ENCODE measurements at places on chromosomes 13 and 19.

DNA sequence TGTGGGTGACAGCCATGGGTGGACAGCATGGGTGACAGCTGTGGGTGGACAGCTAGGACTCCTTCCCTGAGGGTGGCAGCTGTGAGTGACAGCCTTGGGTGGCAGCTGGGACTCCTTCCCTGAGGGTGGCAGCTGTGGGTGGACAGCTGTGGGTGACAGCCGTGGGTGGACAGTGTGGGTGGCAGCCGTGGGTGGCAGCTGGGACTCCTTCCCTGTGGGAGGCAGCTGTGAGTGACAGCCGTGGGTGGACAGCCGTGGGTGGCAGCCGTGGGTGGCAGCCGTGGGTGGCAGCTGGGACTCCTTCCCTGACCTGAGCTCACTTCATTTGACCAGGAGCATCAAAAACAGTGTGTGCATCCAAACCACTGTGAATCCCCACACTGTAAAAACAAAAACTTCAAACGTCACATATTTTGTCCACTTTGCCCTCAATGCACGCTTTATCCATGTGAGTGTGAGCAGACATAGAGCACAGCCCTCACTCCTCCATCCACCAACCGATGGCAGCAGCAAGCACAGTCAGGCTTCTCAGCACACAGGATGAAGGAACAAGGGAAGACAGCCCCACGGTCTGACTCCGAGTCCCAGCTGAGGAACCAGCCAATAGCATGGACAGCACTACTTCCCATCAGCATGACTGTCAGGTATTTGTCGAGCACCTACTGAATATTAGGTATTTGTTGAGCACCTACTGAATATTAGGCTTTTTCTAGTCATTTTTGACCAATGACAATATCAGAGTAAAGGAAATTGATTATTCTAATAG, 1.6 kb upstream of the CFAP97D2 start:
- no peak for DNase-seq

DNA sequence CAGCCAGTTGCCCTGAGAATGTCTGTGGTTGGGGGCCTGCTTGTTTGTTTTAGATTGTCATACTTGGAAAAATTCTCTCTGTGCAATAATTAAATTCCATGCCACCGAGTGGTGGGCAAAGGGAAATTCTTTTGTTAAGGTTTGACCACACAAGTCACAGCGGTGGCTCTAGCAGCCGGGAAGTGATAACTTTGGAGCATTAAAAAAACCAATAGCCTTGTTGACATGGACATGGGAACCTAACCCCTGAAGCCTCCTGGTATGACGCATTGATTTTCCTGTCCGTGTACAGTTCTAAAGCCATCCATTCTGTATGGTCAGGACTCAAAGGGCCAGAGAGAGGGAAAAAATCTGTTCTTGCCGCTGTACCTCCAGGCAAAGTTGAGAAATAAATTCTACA, 384.9 kb upstream of the ZNF507 start:
- DNase-seq = no peak

GRCh38 chr19:30207357-30207756, 164.8 kb upstream of the ZNF536 start:
- DNase-seq = no peak

- DNase-seq = no peak
Observed at GRCh38 chr13:98896083-98896867, 81.6 kb downstream of the DOCK9 start.

GRCh38 chr13:33110713-33111413, 94.6 kb downstream of the KL start:
- no peak for DNase-seq

DNA sequence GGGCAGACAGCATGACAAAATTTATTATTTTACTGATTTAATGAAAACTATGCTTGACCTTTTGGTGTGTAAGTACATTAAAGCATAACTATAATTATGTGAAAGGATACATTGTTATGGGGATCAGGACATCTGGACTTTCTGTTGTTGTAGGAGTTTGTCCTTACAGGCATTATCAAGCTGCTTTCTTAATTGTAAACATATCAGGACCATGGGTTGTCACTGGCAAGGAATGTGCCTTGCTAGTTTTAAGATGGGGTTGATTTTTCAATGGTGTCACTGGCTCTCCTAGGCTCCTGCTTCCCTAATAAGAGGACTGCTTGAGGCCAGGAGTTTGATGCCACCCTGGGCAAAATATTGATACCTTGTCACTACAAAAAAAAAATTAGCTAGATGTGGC, 32.6 kb downstream of the KBTBD6 start:
- no peak for DNase-seq

DNA sequence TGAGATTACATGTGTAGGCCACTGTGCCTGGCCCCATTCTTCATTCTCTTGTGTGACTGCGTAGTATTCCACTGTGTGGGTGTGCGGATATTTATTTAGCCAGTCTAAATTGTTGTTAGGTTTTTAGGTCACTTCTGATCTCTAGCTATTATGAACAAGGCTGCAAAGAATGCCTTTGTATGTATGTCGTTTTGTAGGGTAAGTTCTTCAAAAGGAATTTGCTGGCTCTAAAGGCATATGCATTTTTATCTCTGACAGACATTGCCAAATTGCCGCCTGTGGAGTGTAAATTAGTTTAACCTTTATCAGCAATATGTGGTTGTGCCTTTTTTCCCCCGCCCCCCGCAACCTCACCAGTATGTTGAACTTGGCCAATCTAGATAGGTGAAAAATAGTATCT, 30.3 kb upstream of the EHD2 start:
- DNase-seq = no peak

- no peak for DNase-seq
Observed at GRCh38 chr19:6891761-6892385, 4.5 kb downstream of the ADGRE1 start.

GRCh38 chr19:14512406-14512961, 5.7 kb downstream of the DNAJB1 start:
- DNase-seq = no peak

GRCh38 chr13:44618326-44618725, 42.2 kb upstream of the TSC22D1 start:
- DNase-seq = no peak

GRCh38 chr13:93233997-93234416, 7.4 kb downstream of the GPC6 start:
- DNase-seq = no peak

GRCh38 chr13:77691871-77692270, 5.6 kb upstream of the SLAIN1 start:
- no peak for DNase-seq

- DNase-seq = no peak
Observed at GRCh38 chr19:55319785-55320184, 5.4 kb downstream of the TMEM150B start.

- DNase-seq = no peak
Observed at GRCh38 chr13:45297456-45298205, 43.4 kb downstream of the TPT1 start.

DNA sequence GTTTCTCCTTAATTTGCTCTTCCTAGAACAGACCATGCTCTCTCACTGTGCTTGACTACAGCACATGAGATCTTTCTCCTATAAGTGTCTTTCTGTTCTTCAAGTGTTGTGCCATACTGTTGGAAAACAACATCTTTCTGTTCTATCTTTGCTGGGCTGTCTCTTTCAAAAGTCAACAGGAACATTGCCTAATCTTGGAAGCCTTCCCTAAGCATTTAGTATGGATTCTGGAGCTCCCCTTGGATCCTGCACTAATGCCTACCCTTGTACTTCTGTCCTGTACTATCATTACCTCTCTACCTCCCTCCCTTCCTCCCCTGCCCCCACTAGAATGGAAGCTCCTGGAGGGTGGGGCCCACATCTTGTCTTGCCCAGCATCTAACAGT, 26.8 kb downstream of the STARD13 start:
- DNase-seq = no peak

- no peak for DNase-seq
Observed at GRCh38 chr13:31349156-31349555, 149.4 kb downstream of the B3GLCT start.

DNA sequence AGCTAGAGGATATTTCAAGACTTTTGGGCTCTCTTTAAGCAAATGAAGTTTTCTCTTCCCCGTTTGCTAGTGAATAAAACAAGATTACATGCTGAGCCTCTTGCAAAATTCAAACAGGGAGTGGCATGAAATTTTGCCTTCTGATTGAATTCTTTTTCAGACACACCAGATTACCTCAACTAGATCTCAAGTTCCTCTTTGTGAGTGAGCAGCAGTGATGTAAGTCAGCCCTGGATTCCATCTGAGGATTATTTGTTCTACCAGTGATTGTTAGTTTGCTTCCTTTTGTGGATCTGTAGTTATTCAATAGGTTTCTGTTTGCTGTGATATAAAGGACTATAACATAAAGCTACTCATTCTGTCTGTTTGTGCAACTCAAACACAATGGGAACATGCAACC, 407.7 kb downstream of the LMO7 start:
- no peak for DNase-seq

GRCh38 chr13:40987606-40988280, 31.4 kb downstream of the ELF1 start:
- DNase-seq = no peak

- peak; percentile 18 for DNase-seq
Observed at GRCh38 chr19:47280183-47280797, 5.6 kb downstream of the INAFM1 start.

GRCh38 chr13:46660416-46660815, 107.4 kb downstream of the LRCH1 start:
- no peak for DNase-seq

GRCh38 chr13:44803390-44803789, 185.9 kb downstream of the NUFIP1 start:
- no peak for DNase-seq

GRCh38 chr19:38089440-38089839, 134.6 kb downstream of the DPF1 start:
- DNase-seq = no peak

- no peak for DNase-seq
Observed at GRCh38 chr13:36217456-36217855, 3.1 kb upstream of the SOHLH2 start.

DNA sequence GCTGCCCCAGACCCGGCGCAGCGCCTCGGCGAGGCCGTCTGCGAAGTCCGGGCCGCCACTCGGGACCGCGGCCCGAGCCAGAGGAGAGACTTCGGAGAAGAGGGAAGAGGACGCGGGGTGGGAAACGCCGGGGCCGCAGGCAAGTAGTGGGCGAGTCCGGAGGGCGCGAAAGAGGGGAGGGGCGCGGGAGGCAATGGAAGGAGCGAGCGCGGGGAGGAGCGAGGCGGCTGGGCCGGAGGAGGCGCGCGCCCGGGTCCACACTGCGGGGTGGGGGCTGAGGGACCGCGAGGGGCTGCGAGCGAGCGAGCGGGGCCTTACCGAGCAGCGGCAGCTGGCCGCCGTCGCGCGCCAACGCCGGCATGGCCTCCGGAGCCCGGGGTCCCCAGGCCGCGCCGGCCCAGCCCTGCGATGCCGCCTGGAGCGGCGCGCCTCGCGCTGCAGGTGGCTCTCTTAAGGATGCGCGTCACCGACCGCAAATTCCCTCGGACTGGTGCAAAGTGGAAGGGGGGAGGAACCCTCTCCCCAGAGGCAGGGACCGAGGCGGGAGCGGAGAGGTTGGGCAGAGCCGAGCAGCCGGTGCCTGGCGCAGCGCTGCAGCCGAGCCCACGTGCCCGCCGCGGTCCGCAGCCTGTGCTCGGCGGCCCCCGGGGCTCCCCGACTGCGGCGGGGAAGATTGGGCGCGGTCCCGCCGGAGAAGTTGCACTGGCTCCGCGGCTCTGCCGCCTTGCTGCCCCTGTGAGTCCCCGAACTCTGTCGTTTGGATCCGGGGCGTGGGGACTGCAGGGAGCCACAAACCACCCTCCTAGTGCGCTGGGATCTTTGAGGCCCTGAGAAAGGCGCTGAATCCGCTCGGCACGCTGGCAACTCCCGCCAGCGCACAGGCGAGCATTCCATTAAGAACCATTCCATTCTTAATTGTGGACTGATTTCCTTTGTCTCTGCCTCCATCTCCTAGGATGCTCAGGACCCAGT, at the start of gene FLT3:
Gene FLT3 (minus strand): TSS at position 427 of the 972 bp plus-strand sequence. CDS start 66 bp downstream, at position 361.
- DNase-seq = no peak

- DNase-seq = no peak
Observed at GRCh38 chr19:34082289-34083077, 89.8 kb upstream of the LSM14A start.

GRCh38 chr19:57348136-57348535, 2.9 kb upstream of the ZNF304 start:
- no peak for DNase-seq

DNA sequence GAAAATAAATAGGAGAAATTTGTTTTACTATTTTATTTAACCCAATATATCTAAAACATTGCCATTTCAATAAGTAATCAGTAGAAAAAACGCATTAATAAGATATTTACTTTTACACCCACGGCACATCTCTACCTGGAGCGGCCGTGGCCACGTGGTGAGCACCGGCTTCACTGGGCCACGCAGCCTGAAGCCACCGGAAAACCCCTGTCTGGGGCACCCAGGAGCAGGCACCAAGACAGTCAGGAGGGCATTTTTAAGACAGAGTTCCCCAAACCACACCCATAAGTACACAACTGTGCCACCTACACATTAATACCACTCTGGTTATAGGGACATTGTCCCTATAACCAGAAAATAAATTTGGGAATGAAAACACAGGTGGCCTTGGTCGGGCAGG, 80.9 kb downstream of the SPACA7 start:
- DNase-seq = no peak

DNA sequence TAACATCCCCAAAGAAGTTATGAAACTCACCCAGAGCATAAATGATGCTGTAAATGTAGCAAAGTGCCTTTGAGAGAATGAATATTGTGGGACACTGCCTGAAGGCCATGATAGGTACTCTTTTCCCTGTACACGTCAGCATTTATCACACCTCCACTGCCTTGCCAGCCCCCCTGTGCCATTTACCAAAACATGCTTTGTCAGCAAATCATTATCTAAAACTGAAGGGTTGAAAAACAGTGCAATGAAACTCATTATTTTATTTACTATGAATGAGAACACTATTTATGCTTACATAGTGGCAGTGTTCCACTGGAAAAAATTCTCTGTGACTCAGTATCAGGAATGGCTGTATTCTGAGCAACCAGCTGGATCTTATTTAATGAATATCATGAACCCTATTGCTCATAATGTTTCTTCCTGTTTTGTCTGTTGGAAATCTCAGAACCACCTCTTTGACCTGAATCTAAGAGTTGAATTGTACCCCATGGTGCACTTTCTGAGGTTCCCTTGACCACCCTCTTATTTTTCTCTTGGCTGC, 564.1 kb downstream of the DCT start:
- no peak for DNase-seq

- DNase-seq = no peak
Observed at GRCh38 chr13:114140131-114140905, 7.9 kb upstream of the RASA3 start.
